ENCODE measurements at places on chromosomes 11 and 22. TPM values are rescaled to one million over a fixed set of nuclear protein-coding genes. Genes with fewer than 3 reads are reported as not detected.
A peak's percentile ranks its signal among the peaks of the same experiment; 100 is the strongest.

HOATZ gene
- total RNA-seq: not detected

XPNPEP3 gene
- 7.1 TPM for total RNA-seq

LDHAL6A gene
- total RNA-seq: not detected

RFPL1 gene
- not detected for total RNA-seq

GP1BB gene
- total RNA-seq: not detected

MMP3 gene
- not detected for total RNA-seq

CCDC117 gene
- total RNA-seq: 17.1 TPM

CYP2R1 gene
- 6.2 TPM for total RNA-seq

IL17REL gene
- total RNA-seq: not detected

TIMP3 gene
- 6.1 TPM for total RNA-seq

NCF4 gene
- total RNA-seq: not detected

DNA sequence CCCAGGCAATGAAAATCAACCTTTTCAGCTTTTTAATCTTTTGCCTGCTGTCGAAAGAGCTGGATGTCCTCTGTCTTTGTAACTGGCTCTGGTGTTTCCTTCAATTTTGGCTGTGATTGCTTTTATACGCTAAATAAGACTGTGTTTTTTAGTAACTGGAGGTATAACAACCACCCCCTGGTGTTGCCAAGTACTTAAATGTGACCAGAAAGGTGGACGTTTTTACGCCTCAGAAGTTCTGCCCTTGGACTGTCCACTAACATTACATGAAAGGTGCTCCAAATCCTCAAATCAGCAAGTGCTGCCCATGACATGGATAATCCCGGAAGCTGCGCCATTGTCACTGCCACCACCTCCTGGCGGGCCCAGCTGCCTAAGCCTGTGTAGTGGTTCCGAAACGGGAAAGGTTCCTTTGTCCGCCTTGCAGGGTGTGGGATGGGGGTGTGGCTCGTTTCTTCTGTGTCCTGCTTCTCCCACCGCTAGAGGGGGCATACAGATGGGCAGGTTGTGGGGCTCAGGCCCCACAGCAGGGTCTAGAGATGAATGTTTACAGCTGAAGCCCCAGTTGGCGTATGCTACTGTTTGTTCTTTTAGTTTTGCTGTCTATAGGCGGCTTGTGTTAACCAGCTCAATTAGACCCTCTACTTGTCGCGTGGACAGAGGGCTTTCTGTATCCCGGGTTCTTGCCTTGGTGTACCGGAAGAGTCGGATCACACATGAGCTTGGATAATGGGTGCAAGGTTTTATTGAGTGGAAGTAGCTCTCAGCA lies 82.2 kb upstream of the SEPTIN5 start:
- no peak for DNase-seq

- DNase-seq: peak; percentile 42
These were observed 84.7 kb downstream of the TTC28 start for GRCh38 chr22:28594797-28595462.

DNA sequence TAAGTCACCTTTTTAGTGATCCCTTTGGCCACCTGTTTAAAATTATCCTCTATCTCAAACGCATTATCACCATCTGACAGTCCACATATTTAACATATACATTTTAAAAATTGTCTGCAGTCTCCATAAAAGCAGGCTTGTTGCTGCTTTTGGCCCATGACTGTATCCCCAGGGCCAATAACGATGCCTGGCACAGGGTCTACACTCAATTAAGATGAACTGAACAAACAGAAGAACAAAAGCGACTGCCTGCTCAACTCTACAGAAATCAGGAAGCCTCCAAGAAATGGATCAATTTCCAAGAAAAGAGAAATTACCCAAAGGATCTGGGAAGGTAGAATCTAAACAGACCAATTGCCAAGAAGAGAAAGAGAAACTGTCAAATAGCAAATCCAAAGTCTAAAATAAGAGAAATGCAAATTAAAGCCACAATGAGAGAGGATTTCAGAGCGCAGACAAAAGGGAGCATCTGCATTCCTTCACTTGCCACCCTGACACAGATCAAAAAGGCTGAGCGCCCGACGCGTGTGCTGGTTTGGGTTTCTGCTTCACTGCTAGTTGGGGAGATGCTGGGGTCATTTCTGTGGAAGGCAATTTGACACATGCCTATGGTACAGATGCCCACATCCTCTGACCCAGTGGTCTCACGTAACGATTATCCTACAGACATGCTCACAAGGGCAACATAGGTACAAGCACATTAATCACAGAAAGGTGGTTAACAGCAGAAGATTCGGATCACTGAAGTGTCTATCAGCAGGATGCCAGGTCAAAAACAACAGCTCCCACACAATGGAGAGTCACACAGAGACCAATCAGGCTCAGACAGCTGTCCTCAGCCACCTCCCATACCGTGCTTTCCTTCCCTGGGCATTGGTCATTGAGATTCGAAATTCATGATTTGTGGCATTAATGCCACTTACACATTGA lies 55.9 kb downstream of the SHISAL1 start:
- no peak for DNase-seq

- no peak for DNase-seq
These were observed 15.2 kb downstream of the ENDOD1 start for GRCh38 chr11:95104856-95105255.

DNA sequence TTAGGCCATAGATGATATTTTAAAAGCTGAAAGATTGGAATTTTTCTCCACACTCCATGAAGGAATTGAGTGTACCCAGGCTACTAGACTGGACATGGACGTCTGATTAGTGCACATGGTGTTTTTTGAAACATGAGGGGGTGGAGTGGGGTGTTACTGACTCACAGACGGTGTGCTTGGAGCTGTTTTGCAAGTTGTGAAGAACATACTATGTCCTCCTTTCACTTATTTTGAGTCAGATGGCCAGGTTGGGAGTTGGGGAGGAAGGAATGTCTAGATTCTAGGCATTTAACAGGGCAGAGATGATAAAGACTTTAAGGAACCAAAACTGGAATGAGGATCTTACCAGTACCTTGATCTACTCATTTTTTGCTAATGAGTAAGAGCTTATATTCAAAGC lies 158.1 kb upstream of the MTNR1B start:
- DNase-seq: no peak

- DNase-seq: no peak
These were observed 129.3 kb upstream of the TENM4 start for GRCh38 chr11:79570104-79570503.

- no peak for DNase-seq
These were observed 48.6 kb downstream of the CADM1 start for GRCh38 chr11:115455613-115456012.

GRCh38 chr11:120807414-120808150 lies 216.3 kb upstream of the TBCEL start:
- peak; percentile 98 for DNase-seq

DNA sequence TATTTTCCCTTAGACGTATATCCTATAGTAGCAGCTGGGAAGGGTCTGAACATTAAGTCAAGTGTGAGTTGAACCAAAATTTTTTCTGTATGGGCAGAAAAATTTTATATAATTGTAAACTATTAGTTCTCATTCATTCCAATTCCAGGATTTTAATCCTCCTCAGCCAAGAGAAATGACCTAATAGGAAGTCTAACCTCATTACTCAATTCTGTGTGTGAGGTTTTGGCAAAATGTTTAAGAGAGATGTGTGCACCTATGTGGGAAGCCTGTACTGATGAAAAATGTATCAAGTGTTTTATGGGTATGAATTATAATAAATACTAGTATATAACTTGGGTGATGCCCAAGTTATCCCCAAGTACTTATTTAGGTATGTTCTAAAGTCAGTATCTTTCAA lies 311.6 kb upstream of the PITPNB start:
- DNase-seq: no peak

GRCh38 chr22:33020721-33021120 lies 37.5 kb downstream of the SYN3 start:
- no peak for DNase-seq

- no peak for DNase-seq
These were observed 313.0 kb downstream of the BRD1 start for GRCh38 chr22:49514641-49515040.

DNA sequence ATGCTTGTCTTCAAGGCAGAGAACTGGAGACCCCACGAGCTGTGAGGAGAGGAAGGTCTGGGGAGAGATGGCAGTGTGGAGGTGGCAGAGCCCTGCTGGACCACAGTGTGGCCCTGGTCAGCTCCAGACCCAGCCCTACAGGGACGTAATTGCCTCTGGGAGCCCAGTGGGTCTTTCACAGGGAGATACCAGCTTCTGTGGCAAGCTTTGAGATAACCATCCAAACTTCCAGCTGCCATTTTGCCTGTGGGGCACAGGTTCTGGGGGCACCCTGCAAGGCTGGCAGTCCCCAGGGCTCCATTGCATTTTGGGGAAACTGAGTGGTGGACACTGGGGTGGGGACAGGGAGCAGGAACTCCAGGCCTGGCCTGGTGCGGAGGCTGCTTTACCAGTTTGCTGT lies 10.2 kb upstream of the MPPED1 start:
- no peak for DNase-seq

- no peak for DNase-seq
These were observed 26.8 kb downstream of the DIXDC1 start for GRCh38 chr11:111963931-111964340.

DNA sequence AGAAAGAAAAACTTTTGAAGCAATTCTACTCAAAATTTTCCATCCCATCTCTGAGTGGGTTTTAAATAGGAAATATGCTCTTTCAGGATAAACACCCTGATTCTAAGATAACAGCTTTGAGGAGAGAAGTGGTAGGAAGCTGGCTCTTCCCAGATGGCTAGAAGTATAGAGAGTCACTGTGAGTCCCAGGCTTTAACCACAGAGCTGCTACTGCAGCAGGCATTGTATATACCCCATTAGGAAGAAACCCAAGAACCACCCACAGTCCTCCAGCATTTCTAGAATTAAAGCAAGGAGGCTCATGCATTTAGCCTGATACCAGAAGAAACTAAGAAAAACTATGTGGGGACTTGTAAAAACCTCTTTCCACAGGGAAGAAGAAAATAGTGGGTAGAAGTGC lies 1405.6 kb upstream of the TENM4 start:
- no peak for DNase-seq

GRCh38 chr11:67545280-67545679 lies 22.0 kb upstream of the CABP2 start:
- no peak for DNase-seq

DNA sequence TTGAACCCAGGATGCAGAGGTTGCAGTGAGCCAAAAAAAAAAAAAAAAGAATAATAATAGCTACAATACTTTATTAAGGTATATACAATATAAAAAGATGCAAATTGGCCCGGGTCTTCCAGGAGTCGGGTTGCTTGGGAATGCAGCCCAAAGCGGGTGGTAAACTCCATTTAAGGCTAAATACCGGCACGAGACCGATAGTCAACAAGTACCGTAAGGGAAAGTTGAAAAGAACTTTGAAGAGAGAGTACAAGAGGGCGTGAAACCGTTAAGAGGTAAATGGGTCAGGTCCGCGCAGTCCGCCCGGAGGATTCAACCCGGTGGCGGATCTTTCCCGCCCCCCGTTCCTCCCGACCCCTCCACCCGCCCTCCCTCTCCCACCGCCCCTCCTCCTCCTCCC lies 143.3 kb downstream of the DLG2 start:
- no peak for DNase-seq

DNA sequence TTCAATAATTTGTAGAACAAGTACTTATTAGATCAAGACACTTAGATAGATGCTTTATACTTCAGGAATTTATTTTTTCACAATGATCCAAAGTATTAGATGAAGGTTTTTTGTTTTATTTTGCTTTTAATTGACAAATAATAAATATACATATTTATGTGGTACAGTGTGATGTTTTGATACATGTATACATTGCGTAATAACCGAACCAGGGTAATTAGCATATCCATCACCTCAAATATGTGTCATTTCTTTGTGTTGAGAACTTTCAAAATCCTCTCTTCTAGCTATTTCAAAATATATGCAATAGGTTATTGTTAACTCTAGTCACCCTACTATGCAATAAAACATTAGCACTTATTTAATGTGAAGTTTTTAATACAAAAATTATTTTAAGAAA lies 21.4 kb downstream of the TRIM5 start:
- DNase-seq: no peak

DNA sequence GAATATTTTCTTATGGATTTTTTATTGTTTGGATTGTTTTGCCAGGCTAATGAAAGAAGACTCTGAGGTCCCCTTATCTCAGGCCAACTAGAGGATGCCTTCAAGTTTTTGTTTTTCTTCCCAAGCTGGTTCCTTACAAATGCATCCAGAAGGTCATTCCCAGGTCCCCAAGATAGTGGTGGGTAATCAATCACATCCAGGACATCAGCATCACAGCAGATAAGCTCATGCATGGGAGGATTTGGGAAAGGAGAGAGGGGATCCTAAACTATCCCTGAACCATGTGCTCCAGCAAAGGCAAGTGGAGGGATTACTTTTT lies 20.7 kb downstream of the FZD4 start:
- no peak for DNase-seq

DNA sequence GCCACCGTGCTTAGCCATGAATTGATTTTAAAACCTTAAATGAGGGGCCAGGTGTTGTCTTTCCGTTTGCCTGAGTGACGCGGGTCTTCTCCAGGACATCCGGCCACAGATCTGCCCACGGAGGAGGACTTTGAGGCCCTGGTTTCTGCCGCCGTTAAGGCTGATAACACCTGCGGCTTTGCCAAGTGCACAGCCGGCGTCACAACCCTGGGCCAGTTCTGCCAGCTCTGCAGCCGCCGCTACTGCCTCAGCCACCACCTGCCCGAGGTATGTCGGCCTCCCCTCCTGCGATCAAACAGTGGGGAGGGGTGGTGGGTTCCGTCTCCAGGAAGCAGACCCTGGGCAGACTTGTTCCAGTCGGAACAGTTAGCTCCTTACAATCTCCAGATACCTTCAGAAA lies 34.4 kb downstream of the IGHMBP2 start:
- DNase-seq: no peak

DNA sequence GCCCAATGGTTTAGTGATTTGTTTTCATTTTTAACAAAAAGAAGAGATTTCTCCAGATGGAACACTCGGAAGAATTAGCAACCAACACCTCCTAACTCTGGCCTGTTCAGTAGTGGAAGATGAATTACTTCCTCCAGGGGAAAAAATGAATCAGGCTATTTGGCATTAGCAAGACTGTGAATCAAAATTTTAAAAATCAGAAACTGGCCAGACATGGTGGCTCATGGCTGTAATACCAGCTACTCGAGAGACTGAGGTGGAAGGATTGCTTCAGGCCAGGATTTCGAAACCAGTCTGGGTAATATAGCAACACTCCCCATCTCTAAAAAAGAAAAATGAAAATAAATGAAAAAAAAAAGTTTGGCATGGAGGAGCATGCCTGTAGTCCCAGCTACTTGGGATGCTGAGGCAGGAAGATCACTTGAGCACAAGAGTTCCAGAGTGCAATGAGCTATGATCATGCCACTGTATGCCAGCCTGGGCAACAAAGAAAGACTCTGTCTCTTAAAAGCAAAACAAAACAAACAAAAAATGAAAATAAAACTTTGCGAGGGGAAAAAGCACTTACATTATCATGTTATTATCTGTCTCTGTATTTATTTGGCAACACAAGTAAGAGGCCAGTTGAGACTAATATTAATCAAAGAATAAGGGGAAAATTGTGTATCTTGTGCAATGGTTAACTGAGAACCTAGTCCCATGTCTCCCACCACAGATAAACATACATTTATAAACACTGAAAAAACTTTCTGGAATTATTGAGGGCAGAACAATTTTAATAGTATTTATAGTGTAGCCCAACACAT lies 796.3 kb upstream of the ANO3 start:
- DNase-seq: no peak

- DNase-seq: no peak
These were observed 531.7 kb downstream of the ETS1 start for GRCh38 chr11:128055576-128056217.

- no peak for DNase-seq
These were observed 157.7 kb downstream of the MAML2 start for GRCh38 chr11:96185220-96185768.
